ENCODE measurements at places on chromosomes 16 and 17.

DNA sequence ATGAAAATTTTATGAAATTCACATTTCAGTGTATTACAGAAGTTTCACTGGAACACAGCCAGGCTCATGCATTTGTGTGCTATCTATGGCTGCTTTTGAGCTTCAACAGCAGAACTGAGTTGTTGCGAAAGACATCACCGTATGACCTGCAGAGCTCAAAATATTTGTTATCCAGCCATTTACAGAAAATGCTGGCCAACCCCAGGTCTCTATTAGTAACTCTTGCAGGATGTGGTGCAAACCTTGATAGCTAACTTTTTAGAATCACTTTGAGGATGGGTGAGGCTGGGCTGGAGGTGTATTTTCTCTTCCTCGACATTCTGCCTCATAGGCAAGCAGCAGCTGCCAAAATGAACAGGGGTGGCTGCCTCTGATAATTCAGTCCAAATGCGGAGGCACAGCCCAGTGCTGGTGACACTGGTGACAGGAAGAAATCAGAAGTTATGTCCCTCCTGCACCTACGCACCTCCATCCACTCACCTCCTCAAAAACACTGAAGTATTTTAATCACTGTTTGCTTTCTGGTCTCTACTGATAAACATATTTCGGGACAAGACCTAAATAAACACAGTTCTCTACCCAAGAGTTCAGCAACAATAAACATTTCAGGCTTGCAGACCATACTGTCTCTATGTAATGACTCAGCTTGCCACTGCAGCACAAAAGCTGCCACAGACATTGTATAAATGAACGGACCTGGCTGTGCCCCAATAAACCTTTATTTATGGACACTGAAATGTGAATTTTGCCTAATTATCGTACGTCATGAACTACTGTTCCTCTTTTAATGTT, 28.5 kb downstream of the ARHGAP17 start:
- DNase-seq, result no peak

DNA sequence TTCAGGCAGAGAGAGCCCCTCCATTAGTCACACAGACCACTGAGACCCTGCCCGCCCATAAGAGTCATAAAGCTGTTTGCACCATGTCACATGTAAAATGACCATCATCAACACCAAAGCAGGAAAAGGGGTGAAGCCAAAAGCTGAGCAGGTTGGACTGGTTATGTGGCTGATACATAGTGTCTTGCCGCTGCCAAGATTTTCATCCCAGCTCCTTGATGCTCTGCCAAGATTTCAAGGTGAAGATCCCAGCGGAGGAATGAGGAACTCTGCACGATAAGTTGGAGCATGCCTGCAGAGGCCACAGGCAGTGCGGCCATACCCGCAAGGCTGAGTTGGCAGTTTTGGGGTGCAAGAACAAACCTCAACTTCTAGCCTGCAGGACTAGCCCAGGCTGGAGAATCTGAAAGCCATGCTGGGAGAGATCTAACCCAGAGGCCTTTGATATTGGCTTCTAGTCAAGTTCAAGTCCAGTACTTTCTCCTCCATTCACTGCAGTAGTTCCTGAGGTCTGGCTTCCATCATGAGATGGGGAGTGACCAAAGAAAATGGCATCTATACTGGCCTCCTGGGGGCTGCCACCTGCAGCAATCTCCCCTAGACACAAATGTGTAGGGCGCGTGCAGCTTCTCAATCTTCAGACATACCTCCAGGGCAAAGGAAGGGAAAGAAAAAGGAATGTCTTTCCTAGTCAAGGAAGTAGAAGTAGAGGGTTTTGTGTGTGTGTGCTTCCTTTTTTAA, 79.7 kb upstream of the NOL11 start:
- no peak for DNase-seq

GRCh38 chr16:87790292-87791100, 24.7 kb upstream of the KLHDC4 start:
- DNase-seq, result no peak

DNA sequence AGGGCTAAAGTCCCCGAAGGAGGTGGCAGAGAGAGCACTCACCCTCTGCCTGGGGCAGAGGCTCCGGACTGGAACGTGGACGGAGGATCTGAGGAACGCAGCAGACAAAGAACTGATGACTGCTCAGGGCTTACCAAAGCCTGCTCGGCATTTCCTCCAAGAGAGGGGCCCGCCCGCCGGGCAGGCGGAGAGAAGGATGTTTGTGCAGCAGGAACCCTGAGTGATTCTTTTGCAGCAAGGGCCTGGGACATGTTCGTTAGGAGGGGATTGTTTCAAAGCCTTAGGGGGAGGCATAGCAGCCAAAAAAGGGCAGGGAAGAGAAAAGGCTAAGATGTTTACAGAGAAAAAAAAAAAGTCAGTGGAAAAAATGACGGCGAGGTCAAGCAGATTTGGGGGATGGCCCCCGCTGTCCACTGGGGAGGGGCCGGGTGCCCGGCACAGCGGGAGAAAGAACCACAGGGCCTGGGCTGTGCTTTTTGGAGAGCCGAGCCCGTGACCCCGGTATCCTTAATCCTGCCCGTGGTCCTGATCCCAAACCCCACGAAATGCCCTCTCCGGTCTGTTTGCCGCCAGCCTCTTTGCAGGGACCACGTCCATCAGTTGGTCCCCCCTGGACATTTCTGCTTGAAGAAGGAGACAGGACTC, 129.3 kb downstream of the NTN1 start:
- no peak for DNase-seq

- no peak for DNase-seq
Measured at GRCh38 chr17:47905221-47905733, 9.2 kb downstream of the SP2 start.

GRCh38 chr17:40551091-40551878, 14.0 kb downstream of the CCR7 start:
- DNase-seq, result no peak

- DNase-seq, result peak; percentile 98
Measured at GRCh38 chr16:11232852-11233726, 22.9 kb downstream of the SOCS1 start.

GRCh38 chr17:48295362-48296288, 134.4 kb downstream of the SKAP1 start:
- peak; percentile 46 for DNase-seq

DNA sequence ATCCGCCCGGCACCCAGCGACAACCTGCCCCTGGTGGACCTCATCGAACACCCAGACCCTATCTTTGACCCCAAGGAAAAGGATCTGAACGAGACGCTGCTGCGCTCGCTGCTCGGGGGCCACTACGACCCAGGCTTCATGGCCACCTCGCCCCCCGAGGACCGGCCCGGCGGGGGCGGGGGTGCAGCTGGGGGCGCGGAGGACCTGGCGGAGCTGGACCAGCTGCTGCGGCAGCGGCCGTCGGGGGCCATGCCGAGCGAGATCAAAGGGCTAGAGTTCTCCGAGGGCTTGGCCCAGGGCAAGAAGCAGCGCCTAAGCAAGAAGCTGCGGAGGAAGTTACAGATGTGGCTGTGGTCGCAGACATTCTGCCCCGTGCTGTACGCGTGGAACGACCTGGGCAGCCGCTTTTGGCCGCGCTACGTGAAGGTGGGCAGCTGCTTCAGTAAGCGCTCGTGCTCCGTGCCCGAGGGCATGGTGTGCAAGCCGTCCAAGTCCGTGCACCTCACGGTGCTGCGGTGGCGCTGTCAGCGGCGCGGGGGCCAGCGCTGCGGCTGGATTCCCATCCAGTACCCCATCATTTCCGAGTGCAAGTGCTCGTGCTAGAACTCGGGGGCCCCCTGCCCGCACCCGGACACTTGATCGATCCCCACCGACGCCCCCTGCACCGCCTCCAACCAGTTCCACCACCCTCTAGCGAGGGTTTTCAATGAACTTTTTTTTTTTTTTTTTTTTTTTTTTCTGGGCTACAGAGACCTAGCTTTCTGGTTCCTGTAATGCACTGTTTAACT, 1.0 kb downstream of the NOG start:
- DNase-seq, result peak; percentile 17

GRCh38 chr16:64406770-64407181, 715.1 kb downstream of the CDH11 start:
- DNase-seq, result no peak
